ENCODE measurements at places on chromosomes 7 and 10.

- DNase-seq: no peak
Observed at GRCh38 chr10:31186225-31187000, 132.6 kb upstream of the ZEB1 start.

GRCh38 chr7:45191396-45191795 is 33.8 kb downstream of the RAMP3 start:
- no peak for DNase-seq

DNA sequence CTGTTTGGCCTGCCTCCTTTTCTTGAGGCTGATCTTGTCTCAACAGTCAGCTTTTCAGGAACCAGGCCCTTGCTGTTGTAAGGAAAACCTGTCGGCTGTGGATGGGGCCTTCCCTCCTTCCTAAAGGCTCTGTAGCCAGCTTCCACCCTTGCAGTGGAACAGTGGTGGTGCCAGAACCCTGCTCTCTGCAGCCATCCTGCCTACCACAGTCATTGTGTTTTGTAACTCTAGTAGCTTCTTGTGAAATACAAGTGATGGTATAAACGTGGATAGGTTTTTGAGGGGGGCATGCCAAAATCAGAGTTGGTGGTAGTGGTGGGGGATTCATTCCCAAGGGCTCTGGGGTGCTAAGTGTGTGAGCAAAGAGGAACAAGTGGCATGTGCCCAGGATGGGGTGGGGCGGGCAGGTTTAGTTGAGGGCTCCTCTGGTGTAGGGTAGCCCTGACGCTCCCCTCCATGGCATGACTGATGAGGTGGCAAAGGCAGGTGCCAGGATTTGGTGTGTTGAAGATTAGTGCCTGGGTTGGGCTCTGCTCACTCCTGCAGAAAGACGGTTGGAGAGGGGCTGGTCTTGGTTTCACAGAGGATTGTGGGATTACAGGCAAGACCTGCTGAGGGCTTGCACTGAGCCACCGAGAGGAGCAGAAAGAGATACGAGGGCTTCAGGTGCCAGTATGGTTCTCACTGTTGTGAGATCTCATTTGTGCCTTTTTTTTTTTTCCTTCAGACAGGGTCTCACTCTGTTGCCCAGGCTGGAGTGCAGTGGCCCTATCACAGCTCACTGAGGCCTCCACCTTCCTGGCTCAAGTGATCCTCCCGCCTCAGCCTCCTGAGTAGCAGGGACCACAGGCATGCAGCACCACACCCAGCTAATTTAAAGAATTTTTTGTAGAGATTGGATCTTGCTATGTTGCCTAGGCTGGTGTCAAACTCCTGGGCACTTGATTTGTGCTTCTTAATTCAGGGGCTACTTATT is 7.4 kb downstream of the TSPAN14 start:
- no peak for DNase-seq

DNA sequence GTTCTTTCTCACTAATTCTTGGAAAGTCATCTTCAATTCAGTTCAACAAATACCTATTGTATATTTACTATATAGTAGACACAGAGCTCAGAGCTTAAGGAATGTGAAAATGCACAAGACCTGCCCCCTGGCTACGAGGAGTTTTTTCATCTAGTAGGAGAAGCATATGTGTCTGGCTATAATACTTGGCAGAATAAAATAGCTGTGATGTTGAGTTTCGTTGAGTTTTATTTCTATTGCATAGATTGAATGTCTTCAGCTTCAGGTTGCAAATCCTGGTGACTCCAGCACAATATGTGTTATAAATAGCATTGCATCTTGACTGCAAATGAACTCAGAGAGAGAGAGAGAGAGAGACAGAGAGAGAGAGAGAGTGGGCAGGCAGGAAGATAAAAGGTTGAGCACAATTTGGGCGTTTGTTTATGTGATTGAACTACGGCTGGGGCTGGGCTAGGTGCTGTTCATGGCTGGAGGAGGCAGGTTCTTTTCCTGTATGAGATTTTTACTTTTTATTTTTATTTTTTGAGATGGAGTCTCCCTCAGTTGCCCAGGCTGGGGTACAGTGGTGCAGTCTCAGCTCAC is 229.6 kb downstream of the GALNT17 start:
- DNase-seq: no peak

GRCh38 chr10:68721673-68722335 is 765 bp downstream of the CCAR1 start:
- DNase-seq: peak; percentile 5

GRCh38 chr10:11397980-11398580 is 213.4 kb downstream of the USP6NL start:
- no peak for DNase-seq

GRCh38 chr7:23418046-23418445 is 52.2 kb downstream of the IGF2BP3 start:
- DNase-seq: no peak

DNA sequence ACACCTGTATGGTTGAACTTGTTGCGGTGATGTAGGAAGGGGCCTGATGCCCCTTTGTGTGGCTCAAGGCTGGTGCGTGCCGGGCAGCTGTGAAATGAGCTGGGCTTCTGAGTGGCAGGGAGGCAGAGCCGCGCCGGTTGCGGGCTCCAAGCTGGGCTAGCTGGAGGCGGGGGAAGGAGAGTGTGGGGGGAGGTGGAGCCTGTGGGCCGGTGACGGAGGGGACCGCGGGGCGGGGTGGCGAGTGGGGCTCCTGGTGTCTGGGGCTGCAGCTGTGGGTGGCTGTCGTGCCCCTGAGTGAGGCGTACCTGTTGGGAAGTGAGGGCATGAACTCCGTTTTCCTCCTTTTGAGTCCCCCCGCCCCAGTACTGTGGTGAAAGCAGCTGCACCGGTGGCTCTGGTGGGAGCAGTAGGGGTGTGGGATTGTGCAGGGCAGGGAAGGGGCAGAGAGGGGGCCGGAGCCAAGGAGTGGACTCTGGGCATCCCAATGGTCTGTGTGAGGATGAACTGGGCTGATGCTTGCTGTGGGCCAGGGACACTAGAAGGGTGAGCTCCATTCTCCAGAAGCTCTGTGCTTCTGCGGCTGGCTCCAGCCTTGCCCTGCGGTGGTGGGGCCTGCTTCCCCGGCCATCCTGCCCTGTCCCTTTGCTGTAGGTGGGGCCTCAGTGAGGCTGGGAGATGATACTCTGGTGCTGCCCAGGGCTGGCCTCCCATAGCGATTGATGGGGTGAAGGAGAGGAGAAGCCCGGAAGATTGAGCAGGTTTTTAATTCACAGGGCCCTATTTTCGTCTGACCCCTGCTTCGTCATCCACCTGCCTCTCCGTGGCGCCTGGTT is 41.7 kb downstream of the INPP5A start:
- no peak for DNase-seq

DNA sequence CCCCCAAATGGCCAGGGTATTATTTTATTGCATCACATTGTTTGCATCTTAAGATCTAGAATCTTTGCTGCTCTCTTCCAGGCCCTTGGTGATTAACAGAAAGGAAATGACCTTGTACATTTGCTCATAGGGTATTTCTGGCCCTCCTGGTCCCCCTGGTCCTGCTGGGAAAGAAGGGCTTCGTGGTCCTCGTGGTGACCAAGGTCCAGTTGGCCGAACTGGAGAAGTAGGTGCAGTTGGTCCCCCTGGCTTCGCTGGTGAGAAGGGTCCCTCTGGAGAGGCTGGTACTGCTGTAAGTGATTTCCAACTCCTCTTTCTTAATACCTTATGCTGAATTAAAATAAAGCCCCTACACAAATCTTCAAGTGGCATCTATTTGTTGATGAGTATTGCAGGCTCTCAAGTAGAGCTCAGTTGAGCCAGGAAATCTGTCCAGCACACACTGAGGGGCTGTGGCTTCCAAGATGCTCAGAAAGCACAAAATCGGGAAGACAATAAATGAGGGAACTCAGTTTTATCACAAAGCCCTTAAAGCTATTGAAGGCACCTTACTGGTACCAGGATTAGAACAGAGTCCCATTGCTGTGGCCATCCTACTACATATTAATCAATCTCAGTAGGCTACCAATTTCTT is 28.2 kb downstream of the COL1A2 start:
- DNase-seq: no peak

DNA sequence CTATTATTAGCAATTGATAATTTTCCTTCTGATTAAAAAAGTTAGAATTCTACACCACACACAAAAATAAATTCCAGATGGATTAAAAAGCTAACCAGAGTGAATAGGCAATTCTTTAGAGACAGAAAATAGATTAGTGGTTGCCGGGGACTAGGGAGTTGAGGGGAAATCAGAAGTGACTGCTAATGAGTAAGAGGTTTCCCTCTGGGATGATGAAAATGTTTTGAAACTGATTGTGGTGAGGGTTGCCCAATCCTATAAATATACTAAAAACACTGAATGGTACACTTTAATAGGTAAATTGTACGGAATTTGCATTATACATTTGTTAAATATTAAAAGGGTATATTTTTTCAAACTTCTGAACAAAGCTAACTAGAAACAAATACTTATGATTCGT is 214.9 kb downstream of the GPAM start:
- no peak for DNase-seq

- DNase-seq: peak; percentile 23
Observed at GRCh38 chr10:18214691-18215563, 74.7 kb downstream of the CACNB2 start.

- no peak for DNase-seq
Observed at GRCh38 chr7:47765373-47765979, 182.8 kb downstream of the PKD1L1 start.

DNA sequence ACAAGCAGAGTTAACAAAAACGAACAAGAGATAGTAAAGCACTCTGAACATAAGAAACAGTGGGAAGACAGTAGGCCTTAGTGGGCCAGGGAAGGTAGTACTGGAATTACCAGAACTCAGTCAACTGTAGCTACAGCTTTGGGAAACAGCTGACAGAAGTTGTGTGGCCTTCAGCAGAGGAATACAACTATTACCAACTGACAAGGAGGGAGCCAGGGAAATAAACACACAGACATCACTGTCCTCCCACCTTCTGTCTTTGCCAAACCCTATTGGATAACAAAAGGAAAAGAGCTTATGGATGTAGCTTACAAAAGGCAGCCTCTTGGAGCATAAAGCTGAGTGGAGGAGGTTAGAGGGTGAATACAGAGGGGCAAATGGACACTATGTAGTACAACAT is 15.4 kb downstream of the MICU1 start:
- no peak for DNase-seq

DNA sequence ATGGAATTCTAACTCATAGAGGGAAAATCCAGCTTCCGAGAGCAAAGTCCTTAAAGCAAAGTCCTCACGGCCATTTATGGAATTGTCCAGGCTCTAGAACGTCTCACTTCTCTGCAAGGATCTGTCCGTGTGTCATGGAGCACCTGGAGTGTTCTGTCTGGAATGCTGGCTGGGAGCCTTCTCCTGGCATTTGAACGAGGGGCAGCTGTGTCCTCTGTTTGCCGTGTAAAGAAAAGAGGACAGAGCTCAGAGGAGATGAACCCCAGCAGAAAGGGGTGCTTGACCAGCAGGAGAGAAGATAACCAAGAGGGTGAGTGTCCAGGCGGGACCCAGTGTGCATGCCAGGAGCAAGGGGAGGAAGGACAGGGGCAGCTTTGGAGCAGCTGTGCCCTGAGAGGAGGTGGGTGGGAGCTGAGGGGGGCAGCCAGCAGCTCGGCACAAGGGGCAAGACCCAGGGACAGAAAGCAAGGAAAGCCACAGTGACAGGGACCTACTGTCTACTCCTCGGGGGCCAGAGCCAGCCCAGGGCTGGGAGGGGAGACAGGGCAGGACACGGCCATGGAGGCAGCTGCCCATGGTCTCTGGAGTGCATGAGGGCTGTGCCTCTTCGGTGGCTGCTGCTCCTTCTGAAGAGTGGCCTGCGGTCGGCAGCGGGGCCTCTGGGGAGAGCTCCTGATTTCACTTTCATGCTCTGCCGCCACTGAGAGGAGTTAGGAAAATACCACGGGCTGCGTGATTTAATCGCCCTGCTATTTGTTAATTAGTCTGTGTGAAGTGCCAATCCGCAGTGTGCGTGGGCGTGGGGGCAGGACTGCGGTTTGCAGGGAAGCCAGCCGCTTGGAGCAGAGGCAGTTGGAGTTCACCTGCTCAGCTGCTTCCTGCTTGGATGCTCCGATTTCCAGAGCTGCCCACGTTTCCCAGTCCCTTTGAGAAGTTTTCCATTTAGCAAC is 149.3 kb upstream of the SHH start:
- no peak for DNase-seq

DNA sequence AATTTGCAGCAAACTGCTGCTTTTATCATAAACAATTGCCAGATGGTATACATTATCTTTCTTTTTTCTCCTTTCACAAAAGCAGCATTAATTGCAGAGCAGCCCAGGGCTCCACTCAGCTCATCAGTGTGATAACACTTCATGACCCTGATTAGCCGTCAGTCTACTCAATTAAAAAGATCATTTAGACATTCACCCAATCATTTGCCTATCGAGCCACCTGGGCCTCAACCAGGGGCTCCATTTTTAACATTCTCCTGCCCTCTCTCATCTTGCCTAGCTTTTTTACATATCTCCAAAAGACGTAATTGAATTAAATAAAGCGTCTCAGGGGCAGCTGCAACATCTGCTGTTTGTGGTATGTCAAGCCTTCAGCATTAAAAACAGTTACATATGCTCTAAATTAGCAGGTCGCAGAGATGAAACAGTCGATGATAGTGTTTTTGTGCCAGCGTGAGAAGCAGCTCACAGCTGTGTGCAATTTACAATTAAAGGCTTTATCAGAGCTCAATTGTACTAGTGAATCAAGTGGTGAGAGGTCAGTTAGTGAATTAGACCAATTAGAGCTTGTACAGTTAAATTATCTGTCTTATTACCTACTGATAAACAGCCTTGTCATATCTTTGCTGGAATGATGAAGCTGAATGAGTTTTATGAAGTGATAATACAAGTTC is 522.5 kb downstream of the ETV1 start:
- DNase-seq: no peak

- no peak for DNase-seq
Observed at GRCh38 chr10:100319707-100320402, 10.2 kb downstream of the PKD2L1 start.

GRCh38 chr10:79287973-79288723 is 59.1 kb upstream of the PPIF start:
- no peak for DNase-seq

DNA sequence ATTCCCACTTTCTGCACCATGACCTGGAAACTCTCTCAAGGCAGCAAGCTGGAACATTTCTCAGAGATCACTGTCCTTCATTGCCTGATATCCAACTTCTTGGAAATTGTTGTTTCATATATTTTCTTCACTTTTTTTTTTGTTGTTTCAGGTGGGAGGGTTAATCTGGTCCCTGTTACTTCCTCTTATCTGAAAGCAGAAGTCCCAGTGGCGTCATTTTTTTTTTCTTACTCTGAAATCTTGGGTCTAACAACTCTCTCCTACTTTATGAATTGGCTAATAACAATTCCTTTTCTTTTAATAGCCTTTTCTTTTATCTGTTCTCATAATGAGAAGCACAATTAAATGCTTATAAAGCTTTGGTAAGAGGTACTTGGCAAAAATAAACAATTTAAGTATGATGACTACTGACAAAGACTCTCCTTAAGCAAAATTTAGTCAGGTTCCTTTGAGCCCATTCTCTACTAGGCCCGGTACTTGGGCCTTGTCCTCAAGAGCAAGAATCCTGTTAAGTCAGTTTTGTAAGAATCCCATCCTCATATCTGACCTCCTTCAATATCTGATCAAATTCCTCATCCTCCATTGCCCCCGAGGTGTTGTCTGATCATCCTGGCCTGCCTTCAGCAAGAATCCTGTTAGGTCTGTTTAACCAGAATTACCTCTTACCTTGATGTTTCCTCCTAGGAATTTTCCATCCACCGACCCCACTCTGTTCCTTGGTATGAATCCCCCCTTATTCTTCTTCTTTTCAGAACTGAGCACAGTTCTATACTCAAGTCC is 11.5 kb upstream of the CC2D2B start:
- no peak for DNase-seq
